ENCODE measurements at places on chromosomes 5 and 9.

DNA sequence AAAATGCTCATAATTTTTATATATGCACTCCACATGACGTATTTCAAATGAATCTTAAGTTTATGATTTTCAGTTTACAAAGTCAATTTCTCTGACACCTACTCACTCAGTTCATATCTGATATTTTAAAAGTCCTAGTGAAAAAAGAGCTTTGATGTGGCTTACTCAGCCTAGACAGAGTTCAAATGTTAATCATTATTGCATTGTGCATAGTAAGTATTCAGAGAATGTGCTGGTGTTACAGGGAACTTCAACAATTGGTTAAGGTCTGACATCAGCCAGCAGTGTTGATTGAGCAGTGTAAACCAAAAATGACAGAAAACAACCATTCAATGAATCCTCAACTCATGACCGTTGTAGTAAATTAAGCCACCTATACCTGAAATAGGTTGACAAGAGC lies 147.2 kb upstream of the LHFPL2 start:
- no peak for DNase-seq

DNA sequence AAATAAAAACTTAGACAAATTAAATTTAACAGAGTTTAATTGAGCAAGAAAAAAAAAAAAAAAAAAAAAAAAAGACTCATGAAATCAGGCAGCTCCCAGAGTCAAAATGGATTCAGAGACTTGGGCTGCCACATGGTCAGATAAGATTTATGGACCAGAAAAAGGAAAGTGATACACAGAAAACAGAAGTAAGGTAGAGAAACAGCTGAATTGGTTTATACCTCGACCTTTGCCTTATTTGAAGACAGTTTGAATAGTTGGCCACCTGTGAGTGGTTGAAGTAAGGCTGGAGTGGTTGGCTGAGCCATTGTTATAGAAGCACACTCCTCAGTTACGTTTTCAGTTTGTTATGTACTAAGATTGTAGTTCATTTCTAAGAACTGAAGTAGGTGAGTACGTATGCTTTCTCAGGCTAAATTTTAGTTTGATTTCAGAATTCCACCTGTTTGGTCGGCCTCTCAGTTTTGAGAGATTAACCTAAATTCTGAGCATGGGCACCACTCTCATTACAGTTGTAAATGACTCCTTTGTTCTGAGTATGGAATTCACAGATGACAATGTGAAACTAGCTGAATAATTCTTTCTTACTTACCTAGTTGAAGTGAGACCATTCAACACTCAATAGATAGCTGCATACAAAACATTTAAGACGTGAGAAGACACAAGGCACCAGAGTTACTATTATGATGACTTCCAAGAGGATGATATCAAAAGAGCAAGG lies 149.0 kb downstream of the AOPEP start:
- no peak for DNase-seq

GRCh38 chr5:51806677-51807076 lies 423.4 kb downstream of the ISL1 start:
- DNase-seq: no peak

DNA sequence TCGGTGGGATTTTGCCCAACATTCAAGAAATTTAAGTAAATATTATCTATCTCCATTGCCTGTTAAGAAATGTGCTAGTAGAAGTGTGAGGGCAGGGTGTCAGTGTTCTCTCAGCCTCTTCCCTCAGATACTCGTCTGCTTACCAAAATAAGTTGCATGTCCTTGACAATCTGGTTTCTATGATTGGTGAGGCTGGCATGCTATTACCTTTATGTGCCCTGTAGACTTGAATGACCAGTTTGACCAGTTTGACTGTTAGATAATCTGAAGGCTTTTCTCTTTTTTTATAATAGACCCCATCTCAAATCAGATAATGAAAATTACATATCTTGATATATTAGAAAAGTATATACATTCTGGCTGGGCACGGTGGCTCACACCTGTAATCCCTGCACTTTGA lies 348 bp downstream of the CATSPER3 start:
- no peak for DNase-seq

GRCh38 chr5:67591491-67591890 lies 394.9 kb upstream of the CD180 start:
- no peak for DNase-seq

GRCh38 chr5:19297934-19298333 lies 690.1 kb downstream of the CDH18 start:
- no peak for DNase-seq

All from activated CD8-positive, alpha-beta memory T cell treated with anti-CD3 and anti-CD28 coated beads for 4 hours (primary cell).